Progenitor cell of endocrine pancreas (in vitro differentiated cells): ENCODE measurements at places on chromosomes 16 and 17.

DNA sequence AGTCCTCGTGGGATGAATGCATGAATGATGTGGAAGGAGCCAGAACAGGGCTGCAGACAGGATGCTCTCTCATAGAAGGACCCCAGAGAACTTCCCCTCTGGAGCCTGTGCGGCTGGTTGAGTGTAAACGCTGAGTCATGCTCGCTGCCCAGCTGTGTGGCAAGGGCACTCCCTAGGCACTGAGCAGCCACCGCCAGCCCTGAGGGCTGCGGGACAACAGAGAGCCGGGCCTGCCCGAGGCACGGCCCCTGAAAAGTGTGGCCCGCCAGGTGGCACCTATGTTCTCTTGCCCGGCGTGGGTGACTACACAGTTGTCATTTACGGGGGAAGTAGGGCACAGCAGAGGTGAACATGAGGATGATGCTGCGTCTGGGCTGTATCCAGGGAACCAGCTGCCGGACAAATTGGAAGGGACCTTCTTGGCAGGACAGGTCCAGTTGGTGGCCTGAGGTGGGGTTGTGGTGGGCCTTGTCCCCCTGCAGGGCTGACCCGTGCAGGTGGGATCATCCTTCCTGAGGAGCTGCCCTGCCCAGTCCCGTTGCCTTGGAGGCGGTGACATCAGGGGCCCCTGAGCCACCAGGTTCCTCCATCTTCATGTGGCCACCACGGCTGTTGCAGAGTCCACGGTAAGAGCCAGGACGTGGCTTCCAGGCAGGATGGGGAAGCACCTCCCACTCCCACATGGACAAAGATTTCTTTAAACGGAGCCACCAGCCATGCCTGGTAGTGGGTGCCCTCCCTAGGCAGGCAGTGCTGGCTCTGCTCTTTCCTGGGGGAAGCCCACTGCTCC, 94.8 kb upstream of the CBX4 start:
- no peak for DNase-seq

DNA sequence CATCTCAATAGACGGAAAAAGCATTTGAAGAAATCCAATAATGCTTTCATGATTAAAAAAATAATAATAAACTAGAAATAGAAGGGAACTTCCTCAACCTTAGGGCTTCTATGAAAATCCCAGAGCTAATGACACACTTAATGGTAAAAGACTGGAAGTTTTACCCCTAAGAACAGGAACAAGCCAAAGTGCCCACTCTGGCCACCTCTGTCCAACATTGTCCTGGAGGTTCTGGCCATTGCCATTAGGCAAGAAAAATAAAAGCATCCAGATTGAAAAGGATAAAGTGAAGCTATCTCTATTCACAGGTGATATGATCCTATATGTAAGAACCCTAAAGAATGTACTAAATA, 2.5 kb upstream of the LITAF start:
- DNase-seq: no peak

- DNase-seq: no peak
These were observed 67.7 kb downstream of the MPRIP start for GRCh38 chr17:17109907-17110306.

DNA sequence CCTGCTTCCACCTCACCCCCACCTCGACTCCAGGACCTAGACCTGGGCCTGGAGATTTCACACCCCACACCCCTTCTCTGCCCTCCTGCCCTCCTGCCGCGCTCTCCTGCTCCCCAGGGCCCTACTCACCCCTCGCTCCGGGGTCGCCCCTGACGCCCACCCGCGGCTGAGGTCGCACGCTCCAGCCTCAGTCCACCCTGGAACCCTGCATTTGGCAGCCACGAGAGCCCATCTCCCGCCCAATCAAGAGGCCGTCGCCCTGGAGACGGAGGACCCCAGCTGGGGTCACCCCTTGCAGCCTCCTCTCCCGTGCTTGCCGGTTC, 16.1 kb downstream of the TLE7 start:
- no peak for DNase-seq

GRCh38 chr17:50180620-50181019, 14.8 kb downstream of the SGCA start:
- no peak for DNase-seq

- DNase-seq: no peak
These were observed 58.4 kb upstream of the IRX3 start for GRCh38 chr16:54344646-54345630.

- no peak for DNase-seq
These were observed 3.0 kb upstream of the PIPOX start for GRCh38 chr17:29039764-29040598.
